ENCODE measurements at places on chromosomes 16 and 17. TPM values are rescaled to one million over a fixed set of nuclear protein-coding genes. Genes with fewer than 3 reads are reported as not detected.

The SBK1 gene
- not detected for total RNA-seq

The OR1F1 gene
- not detected for total RNA-seq

The TBC1D3E gene
- not detected for total RNA-seq

The GP2 gene
- not detected for total RNA-seq

The QRICH2 gene
- 3.8 TPM for total RNA-seq

The CACNG3 gene
- not detected for total RNA-seq

The TMEM114 gene
- total RNA-seq: not detected

Data from placental epithelial cell (primary cell).